Fibroblast of skin of scalp (primary cell): ENCODE measurements at places on chromosomes 7 and 10.
A peak's percentile ranks its signal among the peaks of the same experiment; 100 is the strongest.

DNA sequence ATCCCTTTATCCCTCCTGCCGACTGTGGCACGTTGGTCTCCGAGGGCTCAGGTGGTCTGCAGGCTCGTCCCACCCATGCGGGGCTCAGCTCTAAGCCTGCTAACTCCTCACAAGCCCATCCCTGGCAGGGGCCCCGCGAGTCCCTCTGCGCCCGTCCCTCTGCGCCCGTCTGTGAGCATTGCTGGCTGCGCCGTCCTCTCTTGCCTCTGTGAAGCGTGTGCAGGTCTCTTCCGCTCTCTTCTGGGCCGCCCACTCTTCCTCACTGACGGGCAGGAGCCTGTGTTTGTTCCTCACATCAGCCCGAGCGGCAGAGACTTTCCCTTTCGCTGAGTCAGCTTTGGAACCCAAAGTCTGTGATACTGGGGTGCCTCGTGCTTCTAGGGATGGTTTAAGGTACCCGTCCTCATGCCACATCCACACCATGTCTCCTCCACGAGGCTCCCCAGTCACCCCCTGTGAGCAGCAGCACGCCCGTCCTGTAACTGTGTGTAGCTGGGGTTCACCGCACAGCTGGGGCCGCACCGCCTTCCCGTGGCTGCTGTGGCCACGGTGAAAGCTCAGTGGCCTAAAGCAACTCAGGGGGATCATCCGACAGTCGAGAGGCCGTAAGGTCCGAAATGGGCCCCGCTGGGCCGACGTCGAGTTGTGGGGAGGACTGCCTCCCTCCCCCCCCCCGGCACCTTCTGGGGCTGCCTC lies 35.5 kb downstream of the ADGRA1 start:
- DNase-seq = no peak

DNA sequence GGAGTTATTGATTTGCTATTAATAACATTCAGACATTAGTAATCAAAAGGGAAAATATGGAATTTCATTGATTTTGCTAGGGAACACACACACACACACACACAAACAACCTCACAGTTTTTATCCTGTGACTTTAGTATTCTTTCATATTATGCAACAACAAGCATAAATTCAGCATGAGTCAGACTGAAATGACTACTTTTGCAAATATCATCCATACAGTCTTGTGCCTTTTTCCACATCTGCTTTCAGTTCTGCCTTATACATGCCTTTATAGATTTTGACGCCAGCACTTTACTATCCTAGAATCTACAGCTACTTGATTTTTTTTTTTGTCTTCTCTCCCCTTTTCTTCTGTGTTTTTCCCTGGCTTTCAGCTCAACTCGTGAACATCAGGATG lies 975.8 kb upstream of the LRRTM3 start:
- DNase-seq = peak; percentile 33

GRCh38 chr7:107322015-107322414 lies 147.8 kb upstream of the GPR22 start:
- DNase-seq = no peak

GRCh38 chr7:150686030-150686631 lies 625 bp downstream of the GIMAP2 start:
- no peak for DNase-seq

GRCh38 chr10:128050936-128051335 lies 75.3 kb downstream of the MKI67 start:
- no peak for DNase-seq

DNA sequence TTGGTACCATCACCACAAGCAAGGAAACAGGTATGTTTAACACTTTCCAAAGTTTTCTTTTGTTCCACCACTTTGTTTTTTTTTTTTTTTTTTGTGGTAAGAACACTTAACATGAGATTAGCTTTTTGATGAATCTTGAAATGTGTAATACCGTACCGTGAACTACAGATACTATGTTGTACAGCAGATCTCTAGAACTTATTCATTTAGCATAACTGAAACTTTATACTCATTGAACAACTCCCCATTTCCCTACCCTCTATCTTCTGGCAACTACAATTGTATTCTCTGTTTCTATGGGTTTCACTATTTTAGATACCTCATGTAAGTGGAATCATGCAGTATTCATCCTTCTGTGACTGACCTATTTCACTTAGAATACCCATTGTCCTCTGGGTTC lies 162.7 kb upstream of the ITGB1 start:
- DNase-seq = no peak

- no peak for DNase-seq
Measured at GRCh38 chr10:132336919-132337407, 5.0 kb downstream of the LRRC27 start.

GRCh38 chr7:120402801-120403200 lies 129.8 kb downstream of the KCND2 start:
- peak; percentile 2 for DNase-seq

GRCh38 chr7:142867097-142867378 lies 12.2 kb downstream of the EPHB6 start:
- no peak for DNase-seq

GRCh38 chr7:1981201-1981877 lies 251.4 kb downstream of the MAD1L1 start:
- no peak for DNase-seq

DNA sequence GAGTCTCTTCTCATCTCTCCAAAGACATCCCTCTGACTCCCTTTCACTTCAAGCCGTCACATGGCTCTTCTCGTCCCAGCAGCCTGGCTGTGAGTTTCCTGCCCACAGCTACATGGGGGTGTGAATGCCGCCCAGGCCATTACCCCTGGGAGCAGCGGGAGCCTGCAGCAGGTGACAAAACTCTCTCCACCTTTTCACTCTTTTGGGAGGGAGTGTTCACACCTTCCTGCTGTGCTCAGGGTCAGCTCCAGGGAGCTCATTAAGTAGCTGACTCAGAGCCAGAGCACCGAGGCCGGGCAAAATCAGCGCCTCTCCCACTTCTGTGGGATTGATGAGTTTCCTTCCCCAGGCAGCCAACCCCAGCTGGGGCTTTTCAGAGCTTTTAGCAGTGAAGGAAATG lies 271.3 kb downstream of the TYW1 start:
- DNase-seq = no peak

GRCh38 chr7:50266635-50267386 lies 37.7 kb upstream of the IKZF1 start:
- no peak for DNase-seq

- no peak for DNase-seq
Measured at GRCh38 chr10:3573498-3573897, 211.5 kb downstream of the KLF6 start.

- DNase-seq = peak; percentile 84
Measured at GRCh38 chr7:85237721-85238120, 50.9 kb upstream of the SEMA3D start.

DNA sequence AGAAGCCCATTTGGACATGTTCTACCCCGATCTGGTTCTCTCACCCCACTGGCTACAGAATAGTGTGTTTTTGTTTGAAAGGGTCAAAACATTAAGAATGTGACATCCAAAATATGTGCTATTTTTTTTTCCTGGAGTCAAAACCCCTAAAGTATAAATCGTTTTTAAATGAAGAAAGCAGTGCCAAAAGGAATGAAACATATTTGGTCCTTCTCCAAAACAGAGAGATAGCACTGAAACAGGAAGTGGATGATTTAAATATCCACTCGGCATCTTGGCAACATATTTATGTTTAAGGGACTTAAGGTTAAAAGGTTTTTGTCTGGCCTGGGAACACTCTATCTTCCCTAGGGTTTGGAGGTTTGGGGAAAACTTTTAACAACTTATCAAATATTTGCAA lies 32.3 kb downstream of the CALD1 start:
- DNase-seq = peak; percentile 62

- DNase-seq = no peak
Measured at GRCh38 chr10:43404704-43405084, 4.3 kb downstream of the HNRNPF start.

GRCh38 chr10:120977897-120978296 lies 126.7 kb downstream of the WDR11 start:
- no peak for DNase-seq

- DNase-seq = no peak
Measured at GRCh38 chr10:42937649-42938180, 139.2 kb upstream of the RET start.

GRCh38 chr10:119253433-119254174 lies 46.2 kb downstream of the GRK5 start:
- DNase-seq = peak; percentile 95

DNA sequence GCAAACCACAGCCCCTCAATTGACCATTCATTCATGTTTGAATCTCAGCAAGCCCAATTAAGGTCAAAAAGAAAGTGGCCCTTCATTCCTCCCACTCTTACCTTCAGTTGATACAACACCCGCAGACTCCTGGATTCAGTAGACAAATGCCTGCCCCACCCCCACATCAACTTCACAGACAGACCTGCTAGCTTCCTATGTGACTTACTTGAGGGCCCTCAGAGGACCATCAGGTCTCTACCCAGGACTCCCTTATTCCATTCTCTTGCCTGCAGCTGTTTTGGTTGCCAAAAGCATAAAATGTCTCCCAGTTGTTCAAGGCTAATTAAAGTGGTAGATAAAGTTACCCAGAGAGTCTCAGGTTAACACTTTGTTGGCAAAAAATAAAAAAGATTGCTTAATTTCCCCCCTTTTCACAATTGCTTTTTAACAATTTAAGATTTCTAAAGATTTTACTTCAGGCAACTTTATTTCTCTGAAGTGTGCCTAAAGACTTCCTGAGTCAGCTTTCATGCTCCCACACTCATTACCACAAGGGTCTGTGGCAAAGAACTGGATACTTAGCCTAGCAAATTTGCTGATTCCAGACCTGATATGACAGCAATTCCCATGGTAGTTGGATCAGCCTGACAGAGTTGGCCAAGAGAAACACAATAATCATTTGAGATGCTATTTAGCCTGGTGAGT lies 3.3 kb upstream of the MTERF1 start:
- DNase-seq = no peak

DNA sequence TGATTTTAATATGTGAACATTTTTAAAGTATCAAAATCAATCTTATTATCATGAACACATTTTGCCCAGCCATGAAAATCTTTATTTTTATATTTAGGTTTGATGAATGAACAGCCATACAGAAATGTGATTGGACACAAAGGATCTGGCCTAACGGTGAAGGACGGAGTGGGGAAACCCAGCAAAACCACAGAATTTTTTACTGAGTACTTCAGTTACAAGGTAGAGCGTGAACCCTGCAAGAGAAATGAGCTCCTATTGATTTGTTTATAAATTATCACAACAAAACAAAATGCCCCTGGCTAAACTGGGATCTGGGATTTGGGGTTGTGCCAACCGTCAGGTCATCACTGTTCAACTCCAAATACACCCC lies 118.8 kb downstream of the JAZF1 start:
- no peak for DNase-seq

DNA sequence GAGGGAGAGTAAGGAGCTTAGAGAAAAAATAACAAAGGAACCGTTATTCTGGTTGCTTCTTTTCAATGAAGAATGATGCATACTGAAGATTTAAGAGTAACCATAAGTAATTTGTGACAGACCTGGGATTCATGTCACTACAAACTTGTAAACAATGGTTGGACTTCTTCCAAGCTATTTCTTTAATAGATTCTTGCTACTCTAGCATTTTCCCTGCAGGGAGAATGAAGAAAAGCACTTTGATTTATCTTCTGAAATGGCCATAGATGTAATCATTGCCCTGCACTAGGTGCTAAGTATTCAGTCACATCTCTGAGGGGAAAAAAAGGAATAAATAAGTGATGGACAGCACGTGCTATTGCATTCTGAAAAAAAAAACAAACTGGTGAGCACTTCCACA lies 606.6 kb upstream of the LRRN3 start:
- no peak for DNase-seq

DNA sequence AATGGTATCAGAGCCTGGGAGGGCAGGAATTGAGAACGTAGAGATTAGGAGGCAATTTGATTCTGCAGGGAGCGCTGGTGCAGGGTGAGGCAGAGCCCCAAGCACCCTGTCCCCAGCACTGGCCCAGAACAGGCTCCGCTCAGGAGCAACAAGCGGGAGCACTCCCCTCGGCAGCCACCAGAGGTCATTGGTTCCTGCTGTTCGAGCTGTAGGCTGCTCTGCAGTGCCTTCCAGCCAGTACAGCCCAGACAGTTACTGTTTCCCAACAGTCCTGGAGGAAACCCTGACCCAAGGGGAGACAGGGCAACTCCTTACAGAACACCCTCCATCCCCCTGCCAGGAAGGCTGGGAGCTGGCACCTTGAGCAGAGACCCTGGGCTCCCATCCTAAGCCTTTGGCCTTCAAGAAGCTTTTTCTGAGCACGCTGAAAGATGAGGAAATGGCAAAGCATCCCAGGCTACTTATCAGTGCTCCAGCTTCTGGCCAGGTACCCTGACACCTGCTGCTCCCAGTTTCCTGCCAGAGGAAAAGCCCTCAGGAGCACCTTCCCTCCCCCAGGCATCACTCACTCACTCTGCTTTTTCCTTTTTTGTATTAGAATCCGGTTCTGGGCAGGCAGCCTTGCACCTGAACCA lies 71.2 kb upstream of the EFCAB10 start:
- DNase-seq = peak; percentile 71

DNA sequence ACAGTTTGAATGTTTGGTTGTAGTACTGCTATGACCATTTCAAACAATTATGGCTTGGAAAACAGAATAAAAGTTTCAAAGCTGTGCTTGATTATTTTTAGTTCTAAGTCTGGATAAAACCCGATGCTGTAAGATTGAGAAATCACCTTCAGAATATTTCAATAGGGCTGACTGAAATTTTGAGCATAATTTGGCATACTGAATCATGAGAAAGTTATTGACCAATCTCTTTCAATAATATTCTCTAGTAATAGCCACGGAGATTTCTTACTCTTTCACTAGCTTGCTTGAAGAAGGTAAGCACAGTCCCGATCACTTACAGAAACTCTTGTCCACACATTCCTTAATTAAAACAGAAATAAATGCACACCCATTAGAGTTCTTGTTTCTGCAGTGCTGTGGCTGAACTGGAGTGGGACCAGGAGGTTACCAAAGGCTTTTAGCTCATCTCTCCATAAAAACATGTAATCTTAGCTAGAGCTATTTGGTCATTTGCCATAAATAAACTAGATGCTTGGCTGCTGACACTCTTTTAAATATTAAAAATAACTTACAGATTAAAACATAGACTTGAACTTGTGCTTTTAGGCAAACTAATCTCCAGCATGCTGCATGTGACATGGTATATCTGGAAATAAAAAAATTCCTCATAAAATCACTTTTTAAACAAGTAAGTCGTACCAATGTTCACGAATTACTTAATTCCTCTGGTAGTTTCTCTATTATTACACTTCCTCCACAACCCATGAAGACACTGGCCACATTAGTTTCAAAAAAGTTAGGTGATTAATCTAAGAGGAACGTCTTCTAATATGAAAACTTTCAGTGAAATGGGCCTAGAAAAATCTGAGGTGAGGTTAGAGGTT lies 97.8 kb downstream of the AGMO start:
- peak; percentile 49 for DNase-seq

GRCh38 chr7:18890134-18890533 lies 227.3 kb downstream of the TWIST1 start:
- DNase-seq = peak; percentile 80

DNA sequence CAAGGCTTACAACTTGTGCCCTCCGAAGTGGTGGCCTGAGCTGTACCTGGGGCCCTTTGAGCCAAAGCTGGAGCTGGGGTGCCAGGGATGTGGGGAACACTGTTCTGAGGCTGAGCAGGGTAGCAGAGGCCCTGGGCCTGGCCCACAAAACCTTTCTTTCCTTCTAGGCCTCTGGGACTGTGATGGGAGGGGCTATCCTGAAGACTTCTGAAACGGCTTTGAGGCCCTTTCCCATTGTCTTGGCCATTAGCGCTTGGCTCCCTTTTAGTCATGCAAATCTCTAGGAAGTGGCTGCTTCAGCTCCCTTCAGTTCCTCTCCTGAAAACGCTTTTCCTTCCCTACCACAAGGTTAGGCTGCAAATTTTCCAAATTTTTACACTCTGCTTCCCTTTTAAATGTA lies 16.8 kb upstream of the CRYGN start:
- DNase-seq = no peak
